ENCODE measurements at places on chromosomes 2 and 18. TPM values are rescaled to one million over a fixed set of nuclear protein-coding genes. Genes with fewer than 3 reads are reported as not detected.

DNA sequence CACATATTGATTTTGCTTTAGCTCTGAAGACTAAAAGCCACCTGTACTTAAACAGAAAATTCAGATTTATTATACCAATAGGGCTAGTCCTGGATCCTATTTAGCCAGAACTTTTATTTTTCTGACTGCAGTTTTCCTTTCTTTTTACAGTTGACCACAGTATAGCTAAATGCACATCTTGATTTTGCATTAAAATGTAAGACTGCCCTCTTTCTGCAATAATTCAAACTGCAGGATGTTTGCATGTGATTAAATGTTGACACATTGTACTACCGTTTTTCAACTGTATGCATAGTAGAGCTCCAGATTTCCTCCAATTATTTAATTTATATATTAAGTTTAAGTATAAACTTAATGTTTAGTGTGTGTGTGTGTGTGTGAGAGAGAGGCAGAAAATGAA lies 1262.9 kb downstream of the SUCLG1 start:
- no peak for DNase-seq

DNA sequence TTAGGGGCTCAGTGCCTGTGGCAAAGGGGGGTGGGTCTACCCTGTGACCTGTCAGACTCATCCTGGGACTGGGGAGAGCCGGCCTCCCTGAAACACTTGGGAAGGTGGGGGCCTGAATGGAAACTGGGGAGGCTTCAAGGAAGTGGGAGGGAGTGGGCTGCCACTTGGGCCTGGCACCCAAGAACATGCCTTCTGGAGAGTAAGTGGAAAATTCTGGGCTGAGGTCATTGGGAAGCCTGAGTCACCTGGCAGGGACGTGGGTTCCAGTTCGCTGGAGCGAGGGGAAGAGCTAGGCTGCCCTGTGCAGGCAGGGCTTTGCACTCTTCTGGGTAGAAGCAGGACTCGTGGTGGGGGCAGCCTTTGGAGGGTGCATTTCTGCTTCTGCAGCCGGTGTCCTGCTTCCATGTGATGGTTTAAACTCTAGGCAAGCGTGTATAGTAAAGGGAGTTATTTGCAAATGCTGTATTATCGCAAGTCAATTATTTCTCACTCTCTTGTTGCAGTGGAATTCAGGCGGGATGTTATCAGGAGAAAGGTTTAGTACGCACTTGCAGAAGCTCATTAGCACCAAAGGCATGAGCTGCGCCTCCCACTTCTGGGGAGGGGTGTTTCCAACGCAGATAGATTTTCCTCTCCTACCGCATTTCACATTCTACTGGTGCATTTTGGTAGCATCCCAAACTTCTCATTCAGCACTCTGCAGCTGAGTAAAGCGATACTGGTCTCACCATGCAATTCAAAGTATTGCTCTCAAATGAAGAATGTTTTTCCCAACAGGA lies 3.8 kb downstream of the LRRFIP1 start:
- DNase-seq = no peak

DNA sequence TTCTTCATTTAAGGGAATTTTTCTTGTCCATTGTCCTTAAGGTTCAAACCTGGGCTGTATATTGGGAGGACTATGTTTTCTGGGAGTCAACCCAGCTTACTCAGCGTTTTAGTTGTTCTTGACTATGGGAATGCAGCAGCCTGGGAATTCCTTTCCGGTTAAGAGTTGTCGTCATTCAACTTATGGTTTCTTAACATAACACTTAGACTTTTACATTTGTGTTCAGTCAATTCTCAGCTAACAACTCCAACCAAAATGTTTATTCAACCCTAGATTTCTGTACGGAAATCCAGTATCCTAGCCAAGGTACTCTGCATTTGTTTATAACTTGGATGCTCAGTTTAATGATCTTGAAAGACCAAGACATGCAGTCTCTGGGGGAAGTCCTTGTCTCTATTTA lies 960.9 kb downstream of the CBLN2 start:
- DNase-seq = no peak

GRCh38 chr18:340044-340443 lies 72.2 kb upstream of the THOC1 start:
- DNase-seq = no peak

- DNase-seq = no peak
Measured at GRCh38 chr2:126885751-126886210, 12.9 kb upstream of the TEX51 start.

- no peak for DNase-seq
Measured at GRCh38 chr2:44747794-44748193, 193.7 kb upstream of the SIX3 start.

- DNase-seq = no peak
Measured at GRCh38 chr2:104673225-104673624, 180.7 kb upstream of the POU3F3 start.

- no peak for DNase-seq
Measured at GRCh38 chr18:63319383-63320122, at the start of gene BCL2. Gene BCL2 (minus strand): TSS chr18:63319769.

DNA sequence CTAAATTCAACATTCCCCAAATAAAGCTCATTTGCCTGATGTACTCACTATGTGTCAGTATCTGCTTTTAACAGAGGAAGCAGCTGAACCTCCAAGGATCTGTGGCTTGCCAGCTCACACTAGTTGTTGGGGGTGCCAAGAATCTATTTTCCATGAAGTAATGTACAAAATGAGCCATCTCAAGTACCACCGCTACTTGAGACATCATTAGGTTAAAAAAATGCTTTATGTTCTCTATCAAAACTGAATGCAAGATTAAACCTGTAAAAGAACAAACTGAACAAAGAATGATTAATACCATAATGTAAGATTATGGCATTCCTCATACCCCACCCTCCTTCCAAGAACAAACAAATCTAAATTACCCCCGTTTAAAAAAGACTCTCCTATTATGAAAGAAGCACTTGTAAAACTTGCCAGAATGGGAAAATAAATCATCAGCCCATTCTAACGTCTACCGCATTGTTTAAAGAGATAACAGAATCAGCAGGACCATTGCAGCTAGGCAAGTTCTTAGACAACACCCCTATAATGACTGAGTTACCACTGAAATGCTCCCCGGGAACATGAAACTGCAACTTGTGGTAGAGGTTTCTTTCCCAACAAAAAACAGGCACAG lies 471.6 kb downstream of the DLGAP1 start:
- DNase-seq = no peak

GRCh38 chr2:220192994-220193753 lies 565.7 kb downstream of the SLC4A3 start:
- DNase-seq = no peak

DNA sequence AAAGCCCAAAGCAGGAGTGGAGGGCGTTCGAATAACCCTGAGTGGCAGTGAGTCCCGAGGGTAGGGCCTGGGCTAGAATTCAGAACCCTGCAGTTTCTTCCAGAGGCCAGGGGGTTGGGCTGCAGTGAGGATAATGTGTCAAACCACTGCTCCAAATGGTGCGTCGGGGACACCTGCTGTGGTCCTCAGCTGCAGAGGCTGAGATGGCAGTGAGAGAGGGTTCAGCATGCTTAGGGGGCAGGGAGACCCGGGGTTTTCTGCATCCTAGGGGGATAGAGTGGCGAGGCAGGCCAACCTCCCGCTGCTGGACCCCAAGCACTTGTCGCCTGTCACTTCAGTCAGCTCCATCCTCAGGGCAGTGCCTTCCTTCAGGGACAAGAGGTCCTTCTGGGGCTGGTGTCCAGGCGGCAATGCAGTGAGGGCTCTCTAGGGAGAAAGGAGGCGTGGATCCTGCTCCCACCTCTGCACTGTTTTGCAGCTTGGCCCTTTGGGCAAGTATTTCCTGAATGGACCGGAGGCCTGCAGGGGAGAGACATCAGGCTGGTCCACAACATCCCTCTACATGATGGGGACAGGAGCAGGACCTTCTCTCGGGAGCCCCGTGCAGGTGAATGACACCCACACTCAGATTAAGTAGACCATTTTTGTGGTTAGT lies 8.4 kb upstream of the NTSR2 start:
- DNase-seq = no peak

DNA sequence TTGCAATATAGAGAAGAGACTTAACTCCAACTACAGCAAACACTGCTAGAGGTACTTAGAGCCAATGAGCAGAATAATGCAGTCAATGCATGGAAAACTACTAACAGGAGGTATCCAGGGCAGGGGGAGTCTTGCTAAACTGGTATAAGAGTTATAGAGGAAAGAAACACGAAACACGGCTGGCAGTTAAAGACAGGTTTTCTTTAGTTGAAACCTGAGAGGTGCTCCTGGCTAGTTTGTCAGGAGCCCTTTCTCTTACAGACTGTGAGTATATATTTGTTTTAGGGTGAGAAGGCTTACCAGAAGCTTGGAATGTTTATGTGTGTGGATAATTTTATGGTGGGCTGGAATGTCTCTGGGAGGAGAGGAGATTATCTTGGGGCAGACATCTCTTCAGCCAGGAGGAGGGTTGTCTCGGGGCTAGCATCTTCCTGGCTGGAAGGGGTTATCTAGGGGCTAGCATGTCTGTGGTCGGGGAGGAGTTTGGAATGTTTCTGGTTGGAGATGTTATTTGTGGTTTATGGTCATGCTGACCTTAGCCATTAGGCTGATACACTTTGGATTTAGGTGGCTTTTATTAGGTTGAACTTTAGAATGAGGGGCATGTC lies 1048.8 kb downstream of the DPP10 start:
- DNase-seq = no peak

GRCh38 chr2:228373191-228373590 lies 191.7 kb upstream of the SPHKAP start:
- DNase-seq = no peak

GRCh38 chr2:10027660-10028330 lies 15.6 kb upstream of the KLF11 start:
- DNase-seq = no peak

Gene KCNG3
- 0.16 TPM for total RNA-seq

Gene GPR45
- not detected for total RNA-seq

Gene DNAJC10
- total RNA-seq = 261 TPM

Gene TRPM8
- not detected for total RNA-seq

Gene LYPD6
- 30.1 TPM for total RNA-seq

Gene MC5R
- not detected for total RNA-seq

Gene CRYBA2
- total RNA-seq = 30.1 TPM

Gene ELOA2
- not detected for total RNA-seq

Gene RUFY4
- not detected for total RNA-seq
